ENCODE measurements at places on chromosomes 12 and 14. TPM values are rescaled to one million over a fixed set of nuclear protein-coding genes. Genes with fewer than 3 reads are reported as not detected.

DNA sequence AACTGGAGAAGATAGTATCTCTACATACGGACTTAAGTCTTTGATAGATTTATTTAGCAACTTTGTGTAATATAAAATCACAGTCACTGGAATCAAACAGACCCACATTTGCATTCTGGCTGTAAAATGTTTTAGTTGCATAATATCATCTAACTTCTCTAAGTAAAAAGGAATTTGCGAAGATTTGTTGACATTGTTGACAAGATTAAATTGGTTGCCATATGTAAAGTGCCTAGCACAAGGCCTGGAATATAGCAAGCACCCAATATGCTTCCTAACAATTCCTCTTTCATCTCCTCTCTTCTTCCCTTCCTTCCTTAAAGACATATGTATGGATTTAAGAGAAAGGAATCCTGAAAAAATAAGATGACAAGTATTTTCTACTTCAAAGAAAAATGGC lies 295.4 kb upstream of the PPFIA2 start:
- H3K4me1 ChIP-seq: no peaks in the 10 kb centered on the region
- no peak for DNase-seq
- no peak overlapping the region for H3K27ac ChIP-seq

GRCh38 chr14:104142946-104143470 lies 4.6 kb downstream of the KIF26A start:
- H3K27me3 ChIP-seq: peaks cover 8% of the 10 kb centered on the region
- no peaks in the 10 kb centered on the region for H3K4me1 ChIP-seq

- no peak for DNase-seq
- H3K4me3 ChIP-seq: no peak overlapping the region
- no peak overlapping the region for H3K27ac ChIP-seq
- H3K4me1 ChIP-seq: no peaks in the 10 kb centered on the region
These were observed 60.8 kb upstream of the CCDC196 start for GRCh38 chr14:66425402-66425801.

GRCh38 chr12:130183585-130184370 lies 21.5 kb downstream of the FZD10 start:
- H3K27me3 ChIP-seq: peaks cover 3% of the 10 kb centered on the region
- H3K36me3 ChIP-seq: no peaks in the 10 kb centered on the region
- no peaks in the 10 kb centered on the region for H3K4me1 ChIP-seq
- no peak overlapping the region for H3K27ac ChIP-seq
- DNase-seq: no peak
- H3K4me3 ChIP-seq: no peak overlapping the region

- peaks cover 10% of the 10 kb centered on the region for H3K36me3 ChIP-seq
- no peak for DNase-seq
- no peaks in the 10 kb centered on the region for H3K4me1 ChIP-seq
- H3K27me3 ChIP-seq: no peaks in the 10 kb centered on the region
These were observed 17.1 kb downstream of the OTUB2 start for GRCh38 chr14:94043111-94043755.

GRCh38 chr12:6735448-6736191 lies 11.8 kb downstream of the COPS7A start:
- no peak overlapping the region for H3K27ac ChIP-seq
- no peaks in the 10 kb centered on the region for H3K27me3 ChIP-seq
- H3K4me3 ChIP-seq: no peak overlapping the region

- no peaks in the 10 kb centered on the region for H3K36me3 ChIP-seq
- H3K4me3 ChIP-seq: no peak overlapping the region
- peaks cover 8% of the 10 kb centered on the region for H3K4me1 ChIP-seq
- no peaks in the 10 kb centered on the region for H3K27me3 ChIP-seq
- DNase-seq: no peak
These were observed 9.8 kb upstream of the RARG start for GRCh38 chr12:53241623-53242412.

DNA sequence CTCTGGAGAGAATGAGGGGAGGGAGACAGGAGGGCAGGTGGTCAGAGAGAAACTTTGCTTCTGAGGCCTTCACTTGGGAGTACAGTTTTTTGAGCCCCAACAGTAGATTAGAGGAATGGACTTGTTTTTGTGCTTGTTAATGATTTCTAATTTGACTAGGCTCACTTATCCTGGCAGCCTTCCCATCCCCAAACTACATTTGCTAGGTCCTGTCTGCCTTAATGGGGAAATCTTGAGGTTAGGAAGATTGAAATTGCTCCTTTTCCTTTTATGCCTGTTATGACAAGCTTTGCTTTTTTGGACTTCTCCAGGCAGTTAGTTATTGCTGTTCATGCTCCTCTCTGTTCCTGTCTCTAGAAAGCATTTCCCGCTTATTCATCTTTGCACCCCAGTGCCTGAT lies 37.7 kb downstream of the SYNE2 start:
- no peak overlapping the region for H3K27ac ChIP-seq
- DNase-seq: no peak
- no peaks in the 10 kb centered on the region for H3K36me3 ChIP-seq
- H3K4me1 ChIP-seq: peaks cover 29% of the 10 kb centered on the region
- no peaks in the 10 kb centered on the region for H3K27me3 ChIP-seq

Gene GPR135
- total RNA-seq: 0.51 TPM

DNA sequence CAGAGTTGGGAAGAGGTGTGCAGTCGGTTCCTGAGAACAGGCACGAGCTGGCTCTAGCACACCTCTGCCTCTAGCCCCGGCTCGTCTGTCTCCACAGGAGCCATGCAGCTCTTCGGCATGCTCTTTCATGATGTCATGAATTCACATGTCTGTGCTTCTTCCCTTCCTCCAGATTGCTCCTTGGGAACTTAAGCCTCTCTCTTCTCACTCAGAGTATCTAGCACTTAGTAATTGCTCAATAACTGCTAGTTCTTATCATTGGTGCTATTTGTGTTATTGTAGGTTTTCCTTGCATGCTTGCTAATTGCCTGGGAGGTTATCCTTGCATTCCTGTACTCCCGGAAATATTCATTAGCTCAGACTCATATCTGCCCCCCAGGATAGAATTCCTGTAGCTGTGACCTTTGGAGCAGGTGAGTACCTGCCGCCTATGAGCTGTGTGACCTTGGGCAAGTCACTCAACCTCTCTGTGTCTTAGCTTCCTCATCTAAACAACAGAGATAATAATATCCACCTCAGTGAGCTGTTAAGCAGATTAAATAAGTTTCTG lies 19.5 kb downstream of the FAM181A start:
- no peak for DNase-seq
- peaks cover 14% of the 10 kb centered on the region for H3K4me1 ChIP-seq
- peaks cover 41% of the 10 kb centered on the region for H3K36me3 ChIP-seq

- peaks cover 7% of the 10 kb centered on the region for H3K4me1 ChIP-seq
- no peak overlapping the region for H3K27ac ChIP-seq
- no peaks in the 10 kb centered on the region for H3K27me3 ChIP-seq
- H3K36me3 ChIP-seq: no peaks in the 10 kb centered on the region
These were observed 17.0 kb upstream of the SRSF5 start for GRCh38 chr14:69749956-69750355.

GRCh38 chr14:94827711-94828447 lies 58.0 kb upstream of the GSC start:
- no peaks in the 10 kb centered on the region for H3K36me3 ChIP-seq
- H3K27ac ChIP-seq: no peak overlapping the region
- H3K4me1 ChIP-seq: no peaks in the 10 kb centered on the region
- H3K27me3 ChIP-seq: peaks cover 7% of the 10 kb centered on the region
- DNase-seq: no peak
- no peak overlapping the region for H3K4me3 ChIP-seq

Gene AQP6
- total RNA-seq: not detected

DNA sequence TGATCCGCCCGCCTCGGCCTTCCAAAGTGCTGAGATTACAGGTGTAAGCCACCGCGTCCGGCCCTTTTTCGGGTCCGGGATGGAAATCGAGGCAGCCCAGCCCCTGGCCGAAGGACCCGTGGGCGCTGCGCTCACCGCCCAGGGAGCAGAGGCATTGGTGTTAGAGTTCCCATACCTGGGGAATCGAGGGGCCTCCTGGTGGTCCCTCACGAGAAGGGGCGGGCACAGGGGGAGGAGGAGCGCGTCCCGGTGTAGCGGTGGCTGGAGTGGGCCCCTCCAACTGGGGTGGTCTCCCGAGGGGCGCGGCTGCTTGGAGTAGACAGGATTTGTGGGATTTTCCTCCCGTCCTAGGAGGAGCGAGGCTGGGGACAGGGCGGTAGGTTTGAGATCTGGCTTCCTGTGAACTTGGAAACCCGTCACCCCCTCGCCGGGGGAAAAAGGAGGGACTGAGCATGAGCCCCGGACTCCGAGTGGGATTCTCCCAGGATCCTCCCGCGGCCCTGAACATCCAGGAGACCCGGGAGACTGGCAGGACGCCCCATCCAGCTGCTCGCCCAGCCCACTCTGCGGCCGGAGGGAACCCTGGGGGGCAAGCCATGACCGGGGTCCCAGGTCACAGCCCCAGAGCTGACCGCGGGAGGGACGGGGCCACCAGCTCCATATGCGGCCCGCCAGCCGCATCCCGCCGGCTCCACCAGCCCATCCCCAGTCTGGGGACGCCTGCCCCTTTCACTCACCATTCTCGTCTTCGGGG lies 70.9 kb downstream of the ASCL4 start:
- H3K27ac ChIP-seq: no peak overlapping the region
- H3K4me3 ChIP-seq: no peak overlapping the region
- H3K36me3 ChIP-seq: no peaks in the 10 kb centered on the region
- DNase-seq: no peak
- H3K27me3 ChIP-seq: peaks cover 37% of the 10 kb centered on the region
- peaks cover 5% of the 10 kb centered on the region for H3K4me1 ChIP-seq
